ENCODE measurements at places on chromosomes 5 and 9.

DNA sequence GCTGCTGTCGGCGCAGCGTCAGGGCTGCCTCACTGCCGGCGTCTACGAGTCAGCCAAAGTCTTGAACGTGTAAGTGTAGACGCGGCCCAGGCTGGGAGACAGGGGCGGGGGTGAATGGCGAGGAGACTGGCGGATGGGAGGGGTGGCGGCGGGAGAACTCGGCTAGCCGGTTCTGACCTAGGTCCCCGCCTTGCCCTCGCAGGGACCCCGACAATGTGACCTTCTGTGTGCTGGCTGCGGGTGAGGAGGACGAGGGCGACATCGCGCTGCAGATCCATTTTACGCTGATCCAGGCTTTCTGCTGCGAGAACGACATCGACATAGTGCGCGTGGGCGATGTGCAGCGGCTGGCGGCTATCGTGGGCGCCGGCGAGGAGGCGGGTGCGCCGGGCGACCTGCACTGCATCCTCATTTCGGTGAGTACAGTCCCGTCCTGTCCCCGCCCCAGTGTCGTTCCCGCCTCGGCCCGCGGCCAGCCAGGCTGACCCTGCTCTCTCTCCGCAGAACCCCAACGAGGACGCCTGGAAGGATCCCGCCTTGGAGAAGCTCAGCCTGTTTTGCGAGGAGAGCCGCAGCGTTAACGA, 745 bp downstream of the GADD45G start:
- DNase-seq: no peak

DNA sequence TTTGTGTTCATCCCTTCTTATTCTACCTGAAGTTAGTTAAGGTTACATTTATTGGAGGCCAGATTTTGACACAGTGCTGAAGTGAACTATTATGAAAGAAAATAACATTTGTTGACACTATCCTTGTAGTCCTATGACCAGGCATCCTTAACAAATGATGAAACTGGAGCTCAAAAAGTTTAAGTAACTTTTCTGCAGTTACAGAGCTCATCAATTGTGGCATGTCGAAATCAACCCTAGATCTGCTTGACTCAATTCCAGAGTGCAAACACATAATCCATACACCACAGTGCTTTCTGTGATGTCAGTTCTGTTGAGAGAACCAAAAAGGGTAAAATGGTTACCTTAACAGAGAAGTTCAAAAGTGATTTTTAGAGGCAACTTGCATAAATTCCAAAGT, 28.6 kb downstream of the KCNN2 start:
- DNase-seq: no peak

DNA sequence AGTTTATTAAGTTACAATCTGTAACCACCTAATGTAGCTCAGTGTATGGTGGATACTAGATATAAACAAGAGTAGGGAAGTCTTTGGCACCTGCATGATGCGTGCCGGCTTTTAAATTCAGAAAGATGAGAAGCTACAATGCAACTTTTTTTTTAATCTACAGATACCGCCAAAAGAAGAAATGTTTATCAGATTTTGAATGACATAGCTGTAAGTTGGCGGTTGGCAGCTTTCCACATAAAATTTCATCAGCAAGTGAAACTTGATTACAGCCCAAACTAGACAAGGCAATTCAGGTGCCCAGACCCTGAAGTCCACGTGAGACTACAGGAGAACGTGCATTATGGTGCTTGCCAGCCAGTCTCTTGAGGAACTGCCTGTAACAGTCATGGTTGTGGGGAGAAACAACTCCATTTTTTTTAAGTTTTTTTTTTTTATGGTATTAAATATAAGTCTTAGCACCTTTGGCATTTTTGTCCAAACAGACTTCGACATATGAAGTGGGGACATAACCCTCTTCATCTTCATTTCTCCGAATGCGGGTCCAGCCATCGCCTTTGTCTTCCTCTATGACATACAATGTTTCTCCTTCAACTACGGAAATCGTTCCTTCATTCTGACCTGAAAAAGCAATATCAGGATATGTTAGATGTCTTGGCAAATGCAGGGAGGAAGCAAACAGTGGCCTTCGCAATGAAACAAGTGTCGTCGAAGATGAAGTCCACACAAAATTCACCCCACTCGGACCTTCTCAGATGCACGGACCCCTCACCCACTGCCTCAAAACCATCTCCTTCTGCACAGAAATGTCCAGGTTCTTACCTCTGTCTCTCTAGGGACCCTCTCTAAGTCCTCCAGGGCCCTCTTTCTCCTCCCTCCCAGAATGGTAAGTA, 60.4 kb downstream of the USP20 start:
- DNase-seq: no peak

DNA sequence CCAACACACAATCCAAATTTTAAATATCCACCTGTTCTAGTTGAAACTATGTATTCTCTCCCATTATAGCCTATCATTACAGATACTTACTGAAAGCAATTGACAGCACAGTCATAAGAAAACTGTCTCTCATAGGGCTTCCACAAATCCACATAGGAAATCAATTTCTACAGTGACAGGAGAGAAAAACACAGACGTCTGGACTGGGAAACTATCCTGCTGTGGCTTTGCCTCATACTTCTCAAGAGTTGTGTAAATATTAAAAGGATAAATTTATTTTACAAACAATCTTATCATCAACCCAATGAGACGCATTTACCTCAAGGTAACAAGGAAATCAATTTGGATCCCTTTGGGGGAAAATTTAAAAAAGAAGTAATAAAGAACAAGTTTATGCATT, 517.5 kb downstream of the EFNA5 start:
- DNase-seq: no peak

DNA sequence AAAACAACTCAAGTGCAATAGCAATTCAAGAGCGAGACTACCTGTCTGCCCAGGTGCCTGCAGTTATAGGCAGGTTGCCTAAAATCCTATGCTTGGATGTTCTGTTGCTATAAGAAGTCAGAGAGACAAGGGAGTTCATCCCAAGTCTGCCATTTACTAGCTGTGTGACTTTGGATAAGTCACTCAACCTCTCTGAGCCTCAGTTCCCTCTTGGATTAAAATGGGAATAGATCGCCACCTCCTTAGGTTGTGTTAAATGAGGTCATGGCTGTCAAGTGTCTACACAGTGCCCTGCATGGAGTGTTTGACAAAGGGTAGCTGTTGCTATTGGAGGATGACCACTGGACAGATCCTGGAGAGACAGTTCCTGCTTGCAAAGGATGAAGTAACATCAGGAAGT, 1.3 kb upstream of the ZBTB34 start:
- DNase-seq: no peak

- DNase-seq: no peak
Observed at GRCh38 chr9:16450578-16450977, 419.9 kb downstream of the BNC2 start.

DNA sequence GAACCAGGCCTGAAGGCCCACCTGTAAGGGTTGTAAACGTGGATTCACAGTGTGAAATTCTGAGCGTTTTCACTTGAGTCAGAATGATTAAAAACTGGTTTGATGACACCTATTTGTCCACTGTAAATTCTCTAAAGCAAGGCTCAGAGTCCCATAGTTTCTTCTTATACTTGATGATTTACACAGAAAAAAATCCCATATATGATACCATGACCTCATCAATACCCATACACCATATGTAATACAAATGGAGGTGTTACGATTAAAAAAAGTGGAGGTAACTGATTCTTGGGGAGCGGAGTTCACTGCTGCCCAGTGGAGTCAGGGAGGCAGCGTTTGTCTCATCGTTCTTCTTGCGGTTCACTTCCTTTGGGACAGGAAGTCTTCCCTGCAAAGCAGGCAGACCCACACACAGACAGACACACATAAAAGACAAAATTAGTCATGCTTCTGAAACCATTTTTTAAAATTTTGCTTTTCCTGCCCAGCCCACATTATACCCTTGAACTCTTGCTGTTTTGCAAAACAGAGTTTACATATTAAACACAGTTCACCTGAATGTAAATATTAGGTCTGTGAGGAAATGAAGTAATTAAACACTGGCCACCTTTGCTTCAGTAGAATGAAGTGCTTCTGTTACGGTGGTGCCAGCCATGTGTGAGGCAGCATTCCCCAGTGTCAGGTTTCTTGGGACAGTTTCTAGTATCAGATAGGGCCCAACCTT, 26.2 kb downstream of the NREP start:
- no peak for DNase-seq

- no peak for DNase-seq
Observed at GRCh38 chr5:122702524-122702875, 72.4 kb upstream of the SNX2 start.

GRCh38 chr9:134293031-134293521, 33.2 kb upstream of the RXRA start:
- no peak for DNase-seq

DNA sequence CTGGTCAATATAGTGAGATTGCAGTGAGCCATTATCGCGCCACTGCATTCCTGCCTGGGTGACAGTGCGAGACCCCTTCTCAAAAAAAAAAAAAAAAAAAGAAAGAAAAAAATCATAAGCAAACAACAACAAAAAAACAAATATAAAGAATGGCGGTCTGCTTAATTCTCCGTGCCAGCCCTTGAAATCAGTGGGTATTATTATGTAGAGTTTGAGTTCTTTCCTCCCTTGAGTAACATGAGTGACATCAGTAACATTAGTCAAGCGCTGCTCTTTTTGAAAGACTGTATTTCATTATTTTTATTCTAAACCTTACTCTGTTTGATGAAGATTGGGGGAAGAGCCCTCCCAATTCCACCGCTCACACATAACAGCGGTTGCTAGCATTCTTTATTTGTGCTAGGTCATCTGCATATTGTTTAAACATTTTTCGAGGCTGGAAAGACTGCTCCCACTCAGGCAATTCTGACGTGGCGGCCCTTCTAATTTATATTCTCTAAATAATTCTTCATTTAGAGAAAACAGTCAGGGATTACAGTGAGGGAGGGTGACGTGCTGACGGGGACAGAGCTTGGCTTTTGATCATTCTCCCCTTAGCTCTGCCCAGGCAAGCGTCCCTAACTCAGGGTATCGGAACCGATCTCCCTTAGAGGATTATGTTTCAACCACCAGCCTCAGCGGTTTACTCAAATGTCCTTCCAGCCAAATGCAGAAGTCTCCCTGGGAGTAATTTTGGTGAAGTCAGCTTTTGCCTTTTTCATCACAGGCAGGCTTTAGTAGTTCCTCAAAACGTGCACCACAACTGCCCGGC, 860 bp upstream of the MARCHF6 start:
- peak; percentile 51 for DNase-seq

GRCh38 chr9:89367726-89368437, 49.6 kb downstream of the SECISBP2 start:
- no peak for DNase-seq

DNA sequence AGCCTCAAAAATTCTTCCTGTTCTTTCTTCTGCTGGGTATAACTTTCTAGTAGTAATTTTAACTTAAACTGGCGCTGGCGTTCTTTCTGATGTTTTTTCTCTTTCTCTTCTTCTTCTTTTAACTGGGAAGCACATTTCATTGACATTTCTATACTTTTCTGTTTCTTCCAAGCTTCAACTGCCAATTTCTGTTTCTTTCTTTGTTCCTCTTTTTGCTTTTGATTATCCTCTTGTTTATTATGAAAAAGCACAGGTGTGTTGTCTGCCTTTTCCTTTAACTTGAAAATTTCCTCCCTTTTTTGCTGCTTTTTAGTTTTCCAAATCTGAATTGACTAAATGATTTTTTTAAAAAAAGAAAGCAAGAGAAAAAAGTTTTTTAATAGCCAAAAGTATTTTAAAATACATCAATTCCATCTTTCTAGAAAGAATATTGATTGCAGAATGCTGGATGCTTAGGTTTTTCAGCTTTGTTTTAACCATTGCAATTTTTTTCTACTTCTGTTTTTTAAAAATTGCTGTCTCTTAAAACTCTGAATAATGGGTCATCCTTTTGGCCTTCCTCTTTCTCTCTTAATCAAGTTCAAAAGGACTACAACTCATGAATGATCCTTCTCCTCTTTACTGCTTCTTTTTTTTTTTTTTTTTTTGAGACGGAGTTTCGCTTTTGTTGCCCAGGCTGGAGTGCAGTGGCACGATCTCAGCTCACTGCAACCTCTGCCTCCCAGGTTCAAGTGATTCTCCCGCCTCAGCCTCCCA, 8.8 kb upstream of the PGGT1B start:
- DNase-seq: no peak

DNA sequence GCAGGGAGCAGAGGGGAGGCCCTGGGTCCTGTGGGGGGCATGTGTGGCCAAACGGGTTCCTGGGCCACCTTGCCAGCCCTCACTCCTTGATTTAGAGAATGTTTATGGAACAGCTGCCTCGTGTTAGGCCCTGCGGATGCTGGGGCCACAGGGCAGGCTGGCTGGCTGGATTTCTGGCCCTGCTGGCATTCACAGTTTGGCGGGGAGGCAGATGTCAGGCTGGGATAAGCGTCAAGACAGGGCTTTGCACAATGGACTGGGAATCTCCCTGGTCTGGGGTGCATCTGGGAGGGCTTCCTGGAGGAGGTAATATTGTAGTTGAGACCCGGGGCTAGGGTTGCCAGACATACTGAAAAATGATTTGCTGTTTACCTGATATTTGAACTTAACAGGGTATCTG, 13.8 kb downstream of the NCS1 start:
- DNase-seq: no peak

DNA sequence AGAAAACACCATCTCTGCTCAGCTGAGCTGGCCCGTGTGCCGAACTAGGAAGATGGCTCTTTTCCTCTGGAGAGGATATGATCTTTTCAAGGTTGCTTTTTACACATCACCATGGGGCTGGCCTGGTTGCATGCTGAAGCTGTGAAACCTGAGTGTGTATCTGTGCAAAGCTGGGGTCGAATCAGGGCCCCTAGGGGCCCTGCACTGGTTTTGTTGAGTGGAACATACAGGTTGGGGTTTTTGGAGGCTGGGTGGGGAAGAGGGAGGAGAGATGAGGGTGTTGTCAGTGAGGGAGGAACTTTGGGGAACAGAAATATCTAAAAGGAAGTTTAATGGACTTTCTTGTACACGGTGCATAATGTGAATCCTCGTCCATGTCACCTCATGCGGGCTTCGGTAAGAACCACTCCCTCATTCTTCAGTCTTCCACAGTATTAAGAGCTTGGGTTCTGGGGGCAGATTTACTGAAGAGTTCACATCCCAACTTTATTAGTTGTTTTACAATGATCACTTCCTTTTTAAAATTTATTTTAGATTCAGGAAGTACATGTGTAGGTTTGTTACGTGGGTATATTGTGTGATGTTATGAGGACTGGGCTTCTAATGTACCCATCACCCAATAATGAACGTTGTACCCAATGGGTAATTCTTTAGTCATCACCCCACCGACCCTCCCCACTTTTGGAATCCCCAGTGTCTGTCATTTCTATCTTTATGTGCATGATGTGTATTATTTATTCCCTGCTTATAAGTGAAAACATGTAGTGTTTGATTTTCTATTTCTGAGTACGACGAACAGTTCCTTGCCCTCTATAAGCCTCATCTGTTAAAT, 238.2 kb downstream of the NR3C1 start:
- no peak for DNase-seq
